Right hindlimb (tissue), 1 donor: ENCODE measurements at places on chromosomes 2 and 18.
A peak's percentile ranks its signal among the peaks of the same experiment; 100 is the strongest.

DNA sequence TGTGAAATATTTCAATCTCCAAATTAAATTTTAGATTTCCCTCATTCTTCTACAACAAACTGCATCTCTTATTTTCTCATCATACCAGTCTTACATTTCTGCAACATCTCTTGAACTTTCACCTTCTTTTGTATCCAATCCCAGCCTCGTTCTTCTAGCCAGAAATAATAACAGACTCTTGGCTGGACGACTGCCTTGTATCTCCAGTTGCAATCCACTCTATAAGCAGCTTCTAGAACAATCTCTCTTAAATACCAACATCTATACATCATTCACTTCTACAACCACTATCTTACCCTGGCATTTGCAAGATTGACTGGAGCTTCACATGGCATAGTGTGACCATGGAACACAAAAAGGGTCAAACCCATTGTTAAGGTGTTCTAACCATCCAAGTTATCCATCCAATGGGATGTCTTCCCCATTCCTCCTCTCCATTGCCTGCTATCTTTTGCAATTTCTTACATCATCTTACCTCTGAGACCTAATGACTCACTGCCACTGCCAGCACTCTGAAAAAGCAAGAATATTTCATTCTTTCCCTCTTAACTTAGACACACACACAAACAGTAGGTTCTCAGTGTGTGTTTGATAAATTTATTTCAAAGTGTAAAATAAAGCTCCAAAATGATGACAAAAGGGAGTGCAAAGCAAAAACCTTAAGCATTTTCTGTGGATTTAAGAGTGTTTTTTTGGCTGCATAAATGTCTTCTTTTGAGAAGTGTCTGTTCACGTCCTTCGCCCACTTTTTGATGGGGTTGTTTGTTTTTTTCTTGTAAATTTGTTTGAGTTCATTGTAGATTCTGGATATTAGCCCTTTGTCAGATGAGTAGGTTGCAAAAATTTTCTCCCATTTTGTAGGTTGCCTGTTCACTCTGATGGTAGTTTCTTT lies 145.6 kb downstream of the METTL4 start:
- DNase-seq: no peak

DNA sequence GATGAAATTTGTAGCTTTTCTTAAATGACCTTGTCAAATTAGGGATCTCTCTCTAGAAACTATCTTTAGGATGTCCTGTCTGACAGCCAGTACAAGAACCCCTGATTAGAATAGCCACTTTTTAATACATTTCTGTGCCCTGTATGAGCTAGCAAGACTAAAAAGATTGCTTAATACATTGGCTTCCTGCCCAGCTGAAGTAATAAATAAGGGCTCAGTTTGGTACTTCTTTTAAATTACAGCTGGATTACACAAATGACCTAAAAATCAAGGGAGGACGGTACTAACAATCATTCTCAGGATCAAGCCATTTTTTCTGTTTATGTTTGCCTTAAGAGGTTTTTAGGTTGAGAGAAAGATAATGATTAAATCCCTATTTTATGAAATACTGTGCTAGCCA lies 11.6 kb upstream of the OLA1 start:
- no peak for DNase-seq

- no peak for DNase-seq
Measured at GRCh38 chr2:234422273-234422732, 74.6 kb downstream of the ARL4C start.

- no peak for DNase-seq
Measured at GRCh38 chr2:134276381-134277172, 22.7 kb downstream of the MGAT5 start.

DNA sequence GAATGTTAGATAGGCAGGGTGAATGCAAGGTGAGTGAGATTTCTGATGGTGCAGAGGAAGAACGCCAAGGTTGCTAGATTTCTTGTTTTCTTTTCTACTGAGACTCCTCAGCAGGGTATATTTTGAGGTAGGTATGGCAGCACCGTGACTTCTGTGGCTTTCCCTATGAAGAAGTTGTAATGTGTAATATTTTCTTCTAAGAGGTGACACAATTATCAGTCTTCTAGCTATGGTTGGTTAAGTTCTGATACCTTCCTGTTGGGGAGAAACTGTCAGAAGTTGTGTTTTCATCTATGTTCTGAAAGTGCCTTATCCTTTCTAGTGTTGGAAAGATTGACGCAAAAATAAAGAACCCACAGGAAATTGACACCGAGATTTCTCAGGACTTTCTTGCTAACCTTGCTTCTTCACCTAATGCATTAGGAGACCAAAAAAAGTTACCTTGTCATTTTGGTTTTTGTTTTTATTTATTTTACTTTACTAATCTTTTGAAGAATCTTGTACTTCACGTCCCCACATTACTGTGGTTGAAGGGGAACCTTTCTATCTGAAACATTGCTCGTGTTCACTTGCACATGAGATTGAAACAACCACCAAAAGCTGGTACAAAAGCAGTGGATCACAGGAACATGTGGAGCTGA lies 11.9 kb downstream of the IL18R1 start:
- no peak for DNase-seq

GRCh38 chr2:85994421-85994777 lies 105.6 kb upstream of the ST3GAL5 start:
- no peak for DNase-seq

GRCh38 chr18:23828426-23828825 lies 139.2 kb downstream of the LAMA3 start:
- no peak for DNase-seq

GRCh38 chr2:46143429-46144132 lies 153.6 kb upstream of the EPAS1 start:
- no peak for DNase-seq

- DNase-seq: no peak
Measured at GRCh38 chr2:166404831-166405568, 29.3 kb upstream of the SCN9A start.

DNA sequence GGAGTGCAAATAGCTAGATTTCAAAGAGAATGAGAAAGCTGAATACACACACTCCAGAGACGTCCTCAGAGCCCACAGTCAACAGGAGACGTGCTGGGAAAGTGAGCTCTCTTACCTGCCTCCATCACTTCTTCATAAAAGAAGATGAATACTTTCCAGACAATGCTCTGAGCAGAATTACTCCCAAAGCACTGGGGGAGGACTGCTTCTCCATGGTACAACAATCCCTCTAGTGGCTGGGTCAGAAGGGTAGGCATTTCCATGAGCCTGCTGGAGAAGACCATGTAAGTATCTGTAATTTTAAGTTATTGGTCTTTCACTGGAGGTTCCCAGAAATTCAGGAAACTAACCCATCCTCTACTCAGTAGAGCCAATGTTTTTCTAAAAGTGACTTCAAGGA lies 190.3 kb downstream of the RBM43 start:
- no peak for DNase-seq

GRCh38 chr2:36572054-36572718 lies 25.8 kb downstream of the FEZ2 start:
- no peak for DNase-seq

DNA sequence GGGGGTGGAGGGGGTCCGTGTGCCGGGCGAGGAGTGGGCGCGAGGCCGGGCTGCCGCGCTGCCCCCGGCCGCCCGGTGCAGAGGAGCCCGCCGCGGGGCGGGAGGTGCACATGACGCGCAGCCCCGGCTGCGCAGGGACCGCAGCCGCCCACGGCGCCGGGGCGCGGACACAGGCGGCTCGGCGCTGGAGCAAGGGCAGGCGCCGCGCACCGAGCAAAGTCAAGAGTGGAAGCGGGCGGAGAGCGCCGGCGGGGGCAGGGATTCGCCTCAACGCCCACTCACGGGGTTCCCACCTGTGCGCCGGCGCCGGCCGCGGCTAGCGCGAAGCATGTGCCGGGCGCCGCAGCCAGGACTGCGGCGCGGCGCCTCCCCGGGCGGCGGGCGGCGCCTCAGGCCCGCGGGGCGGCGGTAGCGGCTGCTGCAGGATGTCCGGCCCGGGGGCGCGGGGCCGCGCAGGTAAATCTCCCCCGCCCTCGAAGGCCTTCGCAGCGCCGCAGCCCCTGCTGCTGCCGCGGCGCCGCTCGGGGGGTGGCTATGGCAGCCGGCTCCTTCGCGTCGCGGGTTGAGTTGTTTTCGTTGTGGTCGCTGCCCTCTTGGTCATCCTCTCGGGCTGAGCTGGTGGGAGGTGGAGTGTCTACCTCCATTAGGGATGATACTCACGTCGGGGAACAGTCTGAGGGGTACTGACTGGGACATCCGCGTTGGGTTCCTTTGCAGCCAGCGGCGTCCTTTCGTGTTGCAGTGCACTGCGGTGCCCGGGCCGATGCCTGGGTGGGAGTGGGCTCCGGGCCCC lies 216.3 kb upstream of the DTNA start:
- DNase-seq: peak; percentile 45

GRCh38 chr2:207215308-207215707 lies 49.6 kb upstream of the KLF7 start:
- no peak for DNase-seq

DNA sequence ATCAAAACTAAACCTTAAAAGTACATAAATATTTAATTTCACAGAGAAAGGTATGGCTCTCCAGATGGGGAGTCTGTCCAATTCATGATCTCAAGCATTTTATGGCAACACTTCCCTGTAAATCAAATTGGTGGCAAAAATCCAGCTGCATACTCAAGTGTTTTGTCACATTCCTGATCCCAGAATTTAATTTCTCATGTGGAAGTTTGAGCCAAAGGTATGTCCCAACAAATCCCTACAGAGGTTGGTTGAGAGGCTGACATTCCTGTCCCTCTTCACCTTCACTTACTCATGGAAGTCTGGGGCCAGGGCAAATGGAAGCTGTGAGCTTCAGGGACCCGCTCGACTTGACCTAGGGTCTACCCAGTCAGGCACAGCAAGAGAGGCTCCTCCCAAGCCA lies 17.7 kb downstream of the KLF7 start:
- no peak for DNase-seq

DNA sequence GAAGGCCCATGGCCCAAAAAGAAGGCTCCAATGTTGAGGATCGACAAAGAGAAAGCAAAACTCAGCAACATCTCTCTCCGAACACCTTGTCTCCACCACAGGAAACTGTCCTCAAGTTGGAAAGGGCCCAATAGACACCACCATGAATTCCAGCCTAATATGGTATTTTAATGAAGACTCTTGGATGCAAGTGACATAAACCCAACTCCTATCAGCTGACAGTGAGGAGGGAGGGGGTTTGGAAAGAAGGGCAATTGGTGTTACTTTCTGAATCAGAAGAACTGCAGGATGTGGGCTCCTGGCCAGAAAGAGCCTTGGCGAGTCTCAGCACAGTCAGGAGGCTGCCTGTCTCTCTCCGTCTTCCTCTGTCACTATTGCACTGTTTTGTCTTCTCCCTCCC lies 40.3 kb upstream of the SIGLEC15 start:
- DNase-seq: no peak

- DNase-seq: no peak
Measured at GRCh38 chr2:8481463-8482009, 200.3 kb upstream of the ID2 start.

DNA sequence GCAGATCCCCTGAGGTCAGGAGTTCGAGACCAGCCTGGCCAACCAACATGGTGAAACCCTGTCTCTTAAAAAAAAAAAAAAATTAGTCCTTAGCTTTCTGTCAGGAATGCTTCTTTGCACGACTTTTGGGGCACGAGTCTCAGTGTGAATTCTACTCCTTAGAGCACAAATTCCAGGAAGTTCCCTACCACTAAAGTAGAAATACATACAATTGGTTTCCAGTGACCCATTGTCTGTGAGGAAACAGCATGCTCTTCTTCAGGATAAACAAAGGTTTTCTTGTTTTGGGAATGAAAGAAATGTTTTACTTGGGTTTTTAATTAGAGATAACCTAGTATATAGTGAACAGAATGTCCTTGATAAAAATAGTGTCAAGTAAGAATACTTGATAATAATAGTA lies 23.7 kb downstream of the PSMA8 start:
- no peak for DNase-seq

GRCh38 chr18:48656582-48656981 lies 117.8 kb downstream of the CTIF start:
- peak; percentile 14 for DNase-seq

GRCh38 chr2:222289278-222290160 lies 9.3 kb downstream of the PAX3 start:
- DNase-seq: no peak

- DNase-seq: no peak
Measured at GRCh38 chr18:41604964-41605363, 350.1 kb upstream of the PIK3C3 start.

DNA sequence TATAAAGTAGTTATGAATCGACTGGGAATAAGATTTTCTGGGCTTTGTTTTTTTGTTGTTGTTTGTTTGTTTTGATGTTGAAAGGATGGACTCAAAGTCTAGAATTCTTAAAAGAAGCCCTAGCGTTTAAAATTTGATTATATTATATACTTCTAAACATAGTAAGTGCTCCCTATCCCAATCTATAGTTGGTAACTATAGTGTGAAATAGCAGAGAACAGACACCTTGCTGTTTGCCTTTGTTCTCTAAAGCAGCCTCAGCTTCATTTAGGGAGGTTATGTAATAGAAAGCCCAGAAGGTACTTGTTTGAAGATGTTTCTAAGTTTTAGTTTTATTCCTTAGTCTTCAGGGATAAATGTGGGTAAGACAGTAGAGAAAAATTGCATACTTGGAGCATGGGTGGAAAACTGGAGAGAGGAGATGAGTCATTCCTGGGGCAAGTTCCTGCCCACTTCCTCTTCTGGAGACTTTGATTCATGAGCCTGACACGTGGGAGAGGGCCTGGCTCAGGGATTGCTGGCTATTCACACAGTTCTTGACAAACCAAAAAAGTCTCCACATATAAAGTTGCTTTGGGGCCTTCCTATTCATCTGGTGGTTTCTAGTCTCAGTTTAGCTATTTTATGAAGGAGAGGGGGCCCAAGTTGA lies 131.9 kb downstream of the MYO1B start:
- peak; percentile 65 for DNase-seq

GRCh38 chr2:23592898-23593751 lies 208.1 kb downstream of the KLHL29 start:
- DNase-seq: no peak
